ENCODE measurements at places on chromosomes 12 and 14.

- no peak for DNase-seq
Measured at GRCh38 chr14:29163109-29163508, 396.5 kb downstream of the FOXG1 start.

GRCh38 chr12:105967038-105967776, 171.5 kb downstream of the NUAK1 start:
- no peak for DNase-seq

- no peak for DNase-seq
Measured at GRCh38 chr12:112964067-112964670, 14.2 kb upstream of the OAS2 start.

GRCh38 chr12:3744229-3744901, 8.5 kb downstream of the CRACR2A start:
- DNase-seq, result no peak

GRCh38 chr12:28941248-28941647, 207.8 kb upstream of the FAR2 start:
- no peak for DNase-seq

DNA sequence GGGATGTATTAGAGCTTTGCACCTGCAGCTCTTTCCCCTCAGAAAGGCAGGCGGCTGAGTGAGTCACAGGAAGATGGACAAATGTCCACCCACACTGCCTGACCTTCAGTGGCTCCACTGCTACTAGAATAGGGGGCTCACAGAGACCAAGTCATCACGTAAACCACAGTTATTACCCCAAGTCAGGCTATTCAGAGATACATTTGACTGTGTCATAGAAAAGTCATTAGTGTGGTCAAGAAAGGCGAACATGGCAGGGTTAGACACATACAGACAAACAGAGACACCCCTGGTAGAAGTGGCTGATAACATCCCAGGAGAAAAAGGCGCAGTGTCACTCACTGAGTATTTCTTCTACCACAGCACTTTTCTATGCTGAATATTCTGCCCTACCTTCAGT, 36.0 kb downstream of the GCH1 start:
- no peak for DNase-seq

GRCh38 chr12:120367924-120368788, 808 bp downstream of the MSI1 start:
- DNase-seq, result no peak

GRCh38 chr12:26434299-26435068, 239.1 kb downstream of the SSPN start:
- peak; percentile 4 for DNase-seq

- no peak for DNase-seq
Measured at GRCh38 chr12:23830210-23830609, 119.3 kb downstream of the SOX5 start.

Measured in cerebellar nuclear complex (tissue), 1 donor.